ENCODE measurements at places on chromosomes 16 and 17.

DNA sequence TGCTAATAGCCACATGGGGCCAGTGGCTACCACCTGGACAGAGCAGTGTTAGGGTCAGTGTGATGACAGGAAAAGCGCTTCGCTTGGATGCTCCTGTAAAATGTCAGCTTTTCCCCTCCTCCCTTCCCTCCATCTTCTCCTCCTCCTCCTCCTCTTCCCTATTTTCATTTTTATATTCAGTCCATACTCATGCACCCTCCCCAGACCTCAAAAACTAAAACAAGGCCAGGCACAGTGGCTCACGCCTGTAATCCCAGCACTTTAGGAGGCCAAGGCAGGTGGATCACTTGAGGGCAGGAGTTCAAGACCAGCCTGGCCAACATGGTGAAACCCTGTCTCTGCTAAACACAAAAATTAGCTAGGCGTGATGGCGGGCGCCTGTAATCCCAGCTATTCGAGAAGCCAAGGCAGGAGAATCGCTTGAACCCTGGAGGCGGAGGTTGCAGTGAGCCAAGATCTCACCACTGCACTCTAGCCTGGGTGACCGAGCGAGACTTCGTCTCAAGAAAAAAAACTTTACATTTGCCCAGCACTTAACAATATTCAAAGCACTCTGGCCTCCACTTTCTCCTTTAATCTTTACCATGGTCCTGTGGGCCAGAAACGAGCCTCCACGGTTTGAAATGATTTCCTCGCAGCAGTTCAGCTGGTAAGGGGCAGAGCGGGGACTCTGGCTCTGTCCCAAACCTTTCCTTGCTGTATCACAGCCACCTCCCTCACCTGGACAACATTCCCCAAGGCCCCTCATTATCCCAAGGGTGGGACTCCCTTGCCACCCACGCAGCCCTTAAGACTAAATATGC, 21.8 kb downstream of the ANKRD40 start:
- no peak for DNase-seq

DNA sequence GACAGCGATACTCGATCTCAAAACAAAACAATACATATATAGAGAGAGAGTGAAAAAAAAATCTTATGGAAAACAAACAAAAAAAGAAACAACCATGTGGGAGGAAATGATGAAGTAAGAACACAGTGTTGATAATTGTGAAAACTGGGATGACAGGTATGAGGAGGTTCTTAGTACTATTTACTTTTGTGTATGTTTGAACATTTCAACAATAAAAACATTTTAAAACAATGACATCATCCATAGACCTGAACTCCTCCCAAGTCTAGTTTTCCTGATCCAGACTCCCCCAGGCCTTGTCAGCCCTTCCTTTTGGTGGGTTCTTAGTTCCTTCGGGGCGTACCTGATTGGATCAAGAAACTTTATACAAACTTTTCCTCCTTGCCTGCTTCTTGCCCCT, 51.7 kb downstream of the CCDC42 start:
- DNase-seq: no peak

DNA sequence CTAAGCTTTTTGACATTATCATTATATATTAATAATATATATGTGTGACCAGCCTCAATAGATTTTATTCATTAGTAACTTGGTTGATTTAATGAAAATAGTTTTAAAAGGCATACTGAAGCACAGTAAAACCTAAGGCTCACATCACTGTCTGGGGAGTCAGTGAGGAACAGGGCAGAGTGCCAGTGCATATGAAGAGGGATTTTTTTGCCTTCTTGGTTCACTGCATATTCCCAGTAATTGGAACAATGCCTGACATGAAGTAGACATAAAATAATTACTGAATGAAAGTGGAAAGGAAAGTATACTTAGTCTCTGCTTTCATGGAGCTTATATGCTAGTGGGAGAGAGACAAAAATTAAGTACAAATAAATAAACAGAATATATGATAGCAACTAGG, 81.1 kb downstream of the FTO start:
- no peak for DNase-seq

DNA sequence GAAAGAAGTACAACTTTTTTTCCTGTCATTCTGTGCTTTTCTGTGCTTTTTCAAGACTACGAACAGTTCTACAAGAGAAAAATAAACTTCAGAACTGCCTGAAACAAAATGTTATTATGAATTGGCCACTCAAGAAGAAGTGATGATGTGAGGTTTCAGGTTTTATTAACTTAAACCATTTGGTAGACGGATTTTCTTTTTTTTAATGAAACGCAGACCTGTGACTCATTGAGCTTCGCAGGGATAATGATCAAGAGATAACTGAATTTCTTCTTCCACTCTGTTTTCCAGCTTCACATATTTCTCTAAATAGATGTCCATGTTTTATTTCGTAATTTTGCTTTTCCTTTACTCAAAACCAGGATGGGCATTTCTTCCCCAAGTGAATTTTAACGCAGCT, 32.7 kb downstream of the AIPL1 start:
- DNase-seq: no peak

DNA sequence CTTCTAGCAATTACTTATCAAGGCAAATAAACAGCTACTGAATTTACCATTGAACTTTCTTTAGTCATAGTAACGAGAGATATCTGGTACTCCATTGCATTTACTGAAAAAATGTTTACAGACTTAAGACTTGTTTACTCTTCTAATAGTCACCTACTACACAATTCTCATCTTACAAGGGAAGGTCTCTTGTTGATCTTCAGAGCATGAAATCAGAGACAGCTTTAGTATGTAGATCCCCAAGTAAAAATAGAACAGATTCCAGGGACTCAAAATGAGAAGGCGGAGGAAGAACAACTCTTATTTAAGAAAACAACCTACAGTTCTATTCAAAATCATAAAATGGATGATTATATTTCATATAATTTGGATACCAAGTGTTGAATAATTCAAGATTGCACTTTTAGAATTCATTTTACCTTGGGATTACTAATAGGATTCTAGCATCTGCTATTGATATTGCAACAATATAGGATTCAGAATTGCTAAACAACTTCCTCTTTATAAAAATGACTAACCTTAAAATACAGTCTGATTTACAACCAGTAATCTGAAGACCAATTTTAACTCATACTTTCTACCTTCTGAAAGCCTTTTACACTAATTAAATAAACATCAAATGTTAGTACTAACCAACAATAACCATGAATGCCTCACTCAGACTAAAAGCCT, 20.8 kb downstream of the UBE2G1 start:
- DNase-seq: no peak

GRCh38 chr16:53100889-53101288, 46.1 kb downstream of the CHD9 start:
- no peak for DNase-seq

GRCh38 chr16:12519986-12520385, 283.7 kb downstream of the CPPED1 start:
- DNase-seq: no peak

DNA sequence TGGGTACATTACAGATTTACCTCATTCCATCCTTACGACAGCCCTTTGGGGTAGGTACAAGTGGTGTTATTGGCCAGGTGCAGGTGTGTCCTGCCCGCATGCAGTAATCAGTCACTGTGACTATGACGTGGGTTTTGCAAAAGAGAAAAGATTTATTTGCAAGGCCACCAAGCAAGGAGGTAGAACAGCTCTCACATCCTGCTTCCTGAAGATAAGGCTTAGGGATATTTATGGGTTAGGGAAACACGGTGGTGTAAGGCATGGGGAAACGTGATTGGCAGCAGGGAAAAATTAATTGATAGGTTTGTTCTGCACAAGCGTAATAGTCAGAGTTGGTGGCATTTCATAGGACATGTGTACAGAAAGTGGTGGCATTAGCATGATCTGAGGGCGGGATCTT, 214.8 kb downstream of the PARN start:
- DNase-seq: no peak

DNA sequence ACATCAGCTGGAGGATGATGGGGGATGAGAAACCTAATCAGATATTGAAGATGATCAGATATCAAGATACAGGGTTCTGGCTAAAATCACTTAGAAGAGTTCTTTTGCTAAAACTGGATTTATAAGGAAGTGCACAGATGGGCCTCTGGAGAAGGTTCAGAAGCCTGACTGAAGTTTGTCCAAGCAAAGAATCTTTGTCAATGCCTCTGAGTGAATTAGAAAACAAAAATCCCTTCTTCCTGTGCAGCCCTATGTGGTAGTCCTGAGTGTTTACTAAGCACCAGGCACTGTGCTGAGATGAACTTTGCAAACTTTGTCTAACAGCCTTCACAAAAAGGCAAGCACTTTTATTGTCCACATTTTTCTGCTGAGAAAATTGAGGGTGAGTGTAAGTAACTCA, 11.4 kb upstream of the CENPV start:
- no peak for DNase-seq

- no peak for DNase-seq
These were observed 13.7 kb downstream of the DYNLL2 start for GRCh38 chr17:58096892-58097291.

- no peak for DNase-seq
These were observed 16.9 kb downstream of the GRIN2C start for GRCh38 chr17:74842599-74843351.

DNA sequence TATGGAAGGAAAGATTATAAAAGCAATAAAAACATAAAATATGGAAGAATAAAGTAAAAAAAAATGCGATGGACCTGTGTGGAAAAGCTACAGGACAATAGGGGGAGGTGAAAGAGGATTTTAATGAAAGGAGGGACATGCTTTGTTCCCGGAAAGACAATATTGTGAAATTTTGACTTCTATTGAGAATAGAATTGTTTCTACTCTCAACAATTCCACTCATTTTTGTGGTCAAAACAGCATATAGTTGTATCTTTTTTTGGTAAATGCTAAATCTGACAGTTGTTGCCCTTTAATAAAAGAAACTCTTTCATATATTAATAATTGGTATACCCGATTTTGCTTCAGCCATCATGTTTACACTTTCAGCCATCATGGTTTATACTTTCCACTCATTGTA, 22.9 kb upstream of the APPBP2 start:
- no peak for DNase-seq

GRCh38 chr17:4130715-4131114, 12.1 kb downstream of the ZZEF1 start:
- no peak for DNase-seq

- DNase-seq: no peak
These were observed 189.7 kb downstream of the IRX5 start for GRCh38 chr16:55120408-55120807.

DNA sequence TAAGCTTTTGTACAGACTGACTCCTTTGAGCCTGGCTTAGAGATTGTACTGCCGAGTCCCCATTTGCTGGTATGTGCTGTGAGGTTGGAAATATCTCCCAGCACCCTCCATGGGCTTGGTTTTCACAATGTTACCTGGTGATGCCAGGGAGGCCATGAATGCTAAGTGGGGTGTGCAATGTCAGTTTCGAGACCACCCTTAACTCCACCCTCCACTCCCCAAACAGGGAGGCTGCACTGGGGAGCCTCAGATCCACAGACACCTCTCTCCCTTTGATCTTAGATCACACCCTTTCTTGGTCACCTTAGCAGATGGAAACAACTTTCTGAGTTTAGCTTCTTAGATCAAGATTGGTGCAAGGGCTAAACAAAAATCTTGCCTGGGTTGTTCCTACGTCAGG, 28.6 kb upstream of the PIK3R6 start:
- DNase-seq: no peak

GRCh38 chr17:59330053-59330942, 1.2 kb upstream of the YPEL2 start:
- no peak for DNase-seq

- no peak for DNase-seq
These were observed 333.1 kb upstream of the GOT2 start for GRCh38 chr16:59067205-59067604.

DNA sequence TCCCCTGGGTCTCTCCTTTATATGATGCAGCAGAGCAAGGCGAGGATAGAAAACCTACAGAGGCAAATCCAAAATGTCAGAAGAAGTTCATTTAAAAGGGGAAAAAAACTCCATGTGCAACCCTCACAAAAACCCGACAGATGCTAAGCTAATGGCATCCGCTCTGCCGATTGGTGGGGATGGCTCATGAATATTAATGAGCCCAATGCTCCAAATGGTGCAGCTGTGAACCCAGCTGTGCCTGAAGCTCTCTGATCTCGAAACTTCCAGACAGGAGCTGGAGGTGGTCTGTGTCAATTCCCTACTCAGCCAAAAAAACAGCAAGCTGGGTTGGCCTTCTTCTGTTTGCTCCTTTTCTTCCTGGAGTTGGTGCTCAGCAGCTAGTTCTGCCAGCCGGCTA, 15.5 kb downstream of the SNX11 start:
- DNase-seq: no peak

Measured in brain pericyte (primary cell).